ENCODE measurements at places on chromosomes 1 and 21.
A peak's percentile ranks its signal among the peaks of the same experiment; 100 is the strongest.

GRCh38 chr1:154970631-154971340, at the start of gene SHC1:
TSS of gene SHC1 (minus strand) at chr1:154970747. CDS start at chr1:154970526, 221 bp downstream.
- DNase-seq, result peak; percentile 71

- DNase-seq, result no peak
Measured at GRCh38 chr1:149846593-149847466, 52.5 kb upstream of the BOLA1 start.

DNA sequence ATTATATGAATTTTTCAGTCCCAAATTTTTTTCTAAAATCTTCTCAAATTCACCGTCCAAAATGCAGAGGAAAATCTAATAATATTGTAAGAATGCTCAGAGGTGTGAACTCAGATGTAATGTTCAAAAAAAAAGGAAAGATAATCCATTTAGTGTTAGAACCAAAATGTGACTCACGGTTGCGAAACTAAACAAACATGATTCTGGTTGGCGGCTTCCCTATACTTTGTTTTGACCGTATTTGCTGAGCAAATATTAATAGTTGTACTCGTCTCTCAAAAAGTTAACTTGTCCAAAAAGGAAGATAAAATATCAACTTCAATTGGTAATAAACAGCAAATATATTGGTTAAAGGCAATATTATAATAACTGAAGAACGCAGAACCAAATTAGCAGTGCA, 34.4 kb downstream of the ZSWIM5 start:
- DNase-seq, result no peak

DNA sequence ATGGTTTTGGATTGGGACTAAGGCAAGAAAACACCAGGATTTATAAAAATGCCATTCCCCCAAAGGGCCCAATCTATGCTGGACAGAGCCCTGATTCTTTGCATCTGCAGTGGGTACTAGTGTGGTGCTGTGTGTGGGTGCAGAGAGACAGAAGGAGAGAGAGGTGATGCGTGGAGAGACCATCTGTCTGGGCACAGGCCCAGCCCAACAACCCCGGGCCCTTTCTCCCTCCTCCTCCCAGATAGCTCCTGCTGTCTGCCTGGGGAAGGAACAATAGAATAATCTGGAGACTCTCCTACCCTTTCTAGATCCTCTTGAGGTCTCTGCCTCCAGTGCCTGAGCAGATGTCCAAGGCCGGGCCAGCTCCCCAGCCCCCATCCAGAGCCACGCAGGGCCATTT, 15.1 kb downstream of the KIAA1614 start:
- no peak for DNase-seq

DNA sequence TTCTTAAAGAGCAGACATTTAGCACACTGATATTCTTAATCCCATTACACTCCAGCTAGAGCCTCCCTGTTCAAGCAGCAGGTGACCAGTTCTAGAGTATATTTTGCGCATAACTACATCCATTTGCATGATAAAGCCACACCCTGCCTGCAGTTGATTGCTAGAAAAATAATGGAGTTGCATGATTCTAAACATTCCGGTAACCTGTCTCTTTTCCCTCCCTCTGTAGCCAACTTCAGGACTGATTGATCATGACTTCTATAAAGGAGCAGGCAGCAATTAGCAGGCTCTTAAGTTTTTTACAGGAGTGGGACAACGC, 14.9 kb downstream of the ARMH1 start:
- no peak for DNase-seq

DNA sequence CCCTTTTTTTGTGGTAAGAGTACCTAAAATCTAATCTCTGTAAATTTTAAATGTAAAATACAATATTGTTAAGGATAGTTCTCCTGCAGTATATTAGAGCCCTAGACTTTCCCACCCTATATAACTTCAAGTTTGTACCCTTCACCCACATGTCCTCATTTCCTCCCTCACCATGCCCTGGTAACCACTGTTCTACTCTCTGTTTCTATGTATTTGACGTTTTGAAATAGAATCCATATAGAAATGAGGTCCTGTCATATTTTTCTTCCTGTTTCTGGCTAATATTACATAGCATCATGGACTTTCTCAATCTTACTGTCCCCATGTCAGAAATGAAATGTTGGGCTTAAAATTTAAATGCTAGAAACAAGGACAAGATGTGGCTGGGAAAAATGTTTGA, 24.8 kb downstream of the GBP7 start:
- no peak for DNase-seq

- no peak for DNase-seq
Measured at GRCh38 chr1:111446546-111446945, 2.5 kb downstream of the WDR77 start.

DNA sequence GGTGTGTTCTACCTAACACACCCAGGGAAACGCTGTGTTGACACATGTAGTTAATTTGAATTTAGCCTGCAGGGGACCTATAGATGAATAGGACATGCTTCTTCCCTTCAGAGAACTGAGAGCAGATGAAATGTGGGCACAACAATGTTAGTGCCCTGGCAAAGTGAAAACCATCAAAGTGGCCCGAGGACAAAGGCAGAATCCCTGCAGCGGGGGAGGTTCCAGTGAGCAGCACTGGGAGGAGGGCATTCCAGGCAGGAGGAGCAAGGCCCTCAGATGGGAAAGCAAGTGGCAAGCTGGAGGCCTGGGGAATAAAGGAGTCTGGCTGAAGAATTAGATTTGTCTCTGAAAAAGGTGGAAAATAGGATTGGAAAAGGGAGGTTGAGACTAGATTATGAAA, 37.2 kb downstream of the C1orf94 start:
- no peak for DNase-seq

Measured in activated CD8-positive, alpha-beta memory T cell treated with anti-CD3 and anti-CD28 coated beads, Interleukin-2, amount 50 U/mL, for 48 hours (primary cell).